Cortex of kidney (tissue), 1 donor: ENCODE measurements at places on chromosomes 13 and 19.

- DNase-seq, result no peak
Observed at GRCh38 chr19:53991224-53992113, at the start of gene CACNG6. TSS of gene CACNG6 (plus strand) at chr19:53991637. CDS start at chr19:53992878, 1,241 bp downstream.

GRCh38 chr19:12163826-12164225, 930 bp downstream of the ZNF136 start:
- DNase-seq, result no peak

DNA sequence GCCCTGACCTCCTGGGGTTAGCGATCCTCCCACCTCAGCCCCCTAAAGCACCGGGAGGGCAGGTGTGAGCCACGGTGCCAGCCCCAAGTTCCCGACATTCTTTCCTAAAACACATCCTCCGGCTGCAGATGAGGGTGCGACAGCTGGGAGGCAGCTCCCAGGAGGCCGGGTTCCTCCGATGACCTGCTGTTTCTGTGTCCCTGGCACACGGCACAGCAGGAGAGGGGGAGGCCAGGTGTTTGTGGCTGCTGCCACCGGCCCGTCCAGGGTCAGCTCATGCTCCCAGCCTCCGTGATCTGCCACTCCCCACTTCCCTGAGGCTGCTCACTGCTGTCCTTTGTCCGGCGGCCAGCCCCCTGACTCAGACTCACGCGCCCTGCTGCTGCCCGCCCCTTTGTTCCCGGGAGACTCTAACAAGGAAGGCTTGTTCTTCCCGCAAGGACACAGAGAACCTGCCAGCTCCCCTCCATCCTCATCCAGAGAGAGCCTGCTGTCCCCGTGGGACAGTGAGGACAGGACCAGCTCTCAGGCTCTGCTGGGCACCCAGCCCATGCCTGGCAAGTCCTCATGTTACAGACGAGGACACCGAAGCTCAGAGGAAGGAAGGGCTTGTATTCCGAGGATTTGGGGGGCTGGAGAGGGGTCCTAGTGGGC, 10.6 kb upstream of the MADCAM1 start:
- no peak for DNase-seq

GRCh38 chr13:99471221-99472121, 29.8 kb upstream of the TM9SF2 start:
- DNase-seq, result no peak

- no peak for DNase-seq
Observed at GRCh38 chr19:18291590-18292461, 10.4 kb upstream of the JUND start.

DNA sequence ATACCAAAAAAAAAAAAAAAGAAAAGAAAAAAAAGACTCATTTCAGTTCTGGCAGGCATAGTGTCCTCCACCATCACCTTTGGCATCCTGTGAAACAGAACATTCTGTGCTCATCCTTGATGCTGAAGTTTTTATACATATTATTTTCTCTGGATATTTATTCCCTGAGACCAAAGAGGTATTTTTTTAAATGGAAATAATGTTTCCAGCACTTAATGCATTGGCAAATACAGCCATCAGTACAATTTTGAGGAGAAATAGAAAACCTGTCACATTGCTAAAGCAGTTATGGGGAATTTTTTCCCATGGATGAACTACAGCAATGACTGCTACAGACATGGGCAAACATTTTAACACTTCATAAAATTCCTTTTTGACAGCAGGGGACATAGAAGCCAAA, 312.4 kb downstream of the DNAJC15 start:
- no peak for DNase-seq
